ENCODE measurements at places on chromosomes 4 and X. TPM values are rescaled to one million over a fixed set of nuclear protein-coding genes. Genes with fewer than 3 reads are reported as not detected.

- DNase-seq = no peak
These were observed 32.5 kb upstream of the MTMR8 start for GRCh38 chrX:64427787-64428186.

DNA sequence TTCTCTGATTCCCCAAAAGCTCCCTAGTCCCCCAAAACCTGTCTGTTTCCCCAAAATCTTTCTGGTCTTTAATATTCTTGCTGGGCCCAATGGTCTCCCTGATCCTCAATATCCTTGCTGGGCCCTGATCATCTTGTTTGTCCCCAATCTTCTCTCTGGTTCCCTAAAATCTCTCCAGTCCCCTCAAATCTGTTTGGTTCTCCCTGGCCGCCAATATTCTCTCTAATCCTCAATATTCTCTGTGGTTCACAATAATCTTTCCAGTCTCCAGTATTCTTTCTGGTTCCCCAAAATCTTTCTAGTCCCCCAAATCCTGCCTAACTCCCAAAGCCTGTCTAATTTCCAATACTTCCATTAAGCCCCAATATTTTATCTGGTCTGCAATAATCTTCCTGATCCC, 18.5 kb downstream of the P2RY8 start:
- DNase-seq = no peak

GRCh38 chr4:80074069-80074468, 1.0 kb upstream of the ANTXR2 start:
- no peak for DNase-seq

DNA sequence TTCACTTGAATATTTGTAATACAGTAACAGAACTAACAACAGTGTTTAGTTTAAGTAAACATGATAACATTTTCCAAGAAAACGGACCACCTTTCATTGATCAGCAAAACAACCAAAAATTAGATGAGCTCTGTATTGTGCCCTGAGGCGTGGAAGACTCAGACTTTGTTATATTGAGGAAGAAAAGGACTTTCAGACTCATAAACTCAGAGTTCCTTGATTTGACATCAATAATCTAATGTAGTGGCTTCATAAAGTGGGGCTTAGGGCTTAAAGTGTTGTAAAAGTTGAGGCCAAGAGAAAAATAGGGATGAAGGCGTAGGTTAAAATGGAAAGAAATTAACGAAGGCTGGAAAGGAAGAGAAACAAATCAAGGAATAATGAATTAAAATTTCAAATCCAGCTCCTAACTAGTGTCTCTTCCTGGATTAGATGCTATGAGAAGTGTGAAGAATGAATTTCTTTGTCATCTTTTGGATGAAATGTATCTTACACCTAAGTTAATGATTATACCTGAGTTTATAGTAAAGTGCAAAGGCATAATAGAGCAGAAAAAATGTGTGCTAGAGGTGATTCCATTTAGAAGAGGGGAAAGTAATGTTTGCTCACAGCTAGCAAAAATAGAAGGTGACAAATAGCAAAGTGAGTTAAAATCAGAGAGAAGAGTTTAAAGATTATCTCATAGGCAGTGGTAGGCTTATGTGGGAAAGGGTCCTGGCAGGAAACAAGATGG, 19.8 kb upstream of the GLRA2 start:
- no peak for DNase-seq

GRCh38 chr4:72665171-72665968, 96.3 kb upstream of the ADAMTS3 start:
- no peak for DNase-seq

GRCh38 chrX:2343413-2343812, 157.4 kb downstream of the DHRSX start:
- no peak for DNase-seq

DNA sequence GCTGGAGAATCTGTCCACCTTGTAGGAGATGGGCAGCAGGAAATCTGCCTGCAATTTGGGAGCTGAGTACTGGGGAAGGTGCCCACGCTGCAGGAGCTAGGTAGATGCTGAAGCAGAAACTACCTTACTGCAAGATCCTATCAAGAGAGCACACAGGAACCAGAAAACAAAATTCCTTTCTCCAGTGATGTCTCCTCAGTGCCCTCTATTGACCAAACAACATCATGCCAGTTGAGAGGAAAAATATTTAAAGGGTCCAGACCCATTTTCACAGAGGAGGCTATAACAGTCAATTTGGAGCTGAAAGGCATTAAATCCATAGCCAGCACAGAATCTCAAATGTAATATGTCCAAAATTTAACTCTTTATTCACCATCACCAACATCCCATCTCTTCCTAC, 406.8 kb downstream of the SLITRK2 start:
- no peak for DNase-seq

- DNase-seq = peak; percentile 43
These were observed at the start of gene BEX5 for GRCh38 chrX:102155806-102156179. TSS of gene BEX5 (minus strand) at chrX:102155977. CDS start at chrX:102154265, 1,712 bp downstream.

DNA sequence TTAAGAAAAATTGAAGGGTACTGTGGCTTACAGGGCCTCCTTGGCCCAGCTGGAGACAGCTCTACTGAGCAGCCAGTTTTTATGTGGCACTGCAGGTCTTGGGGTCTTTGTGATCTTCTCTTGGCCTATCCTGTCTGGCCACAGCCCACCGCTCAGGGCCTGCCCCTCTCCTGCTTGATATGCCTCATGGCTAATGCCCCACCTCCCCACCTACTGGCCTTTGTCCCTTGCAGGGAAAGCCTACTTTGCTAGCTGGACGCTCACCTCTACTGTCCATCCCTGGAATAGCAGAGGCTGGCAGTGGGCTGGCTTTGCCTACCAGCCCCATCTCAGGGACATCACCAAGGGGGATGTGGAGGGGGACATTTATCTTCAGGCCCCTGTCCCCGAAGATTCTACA, 134.1 kb downstream of the PJA1 start:
- DNase-seq = no peak

- peak; percentile 41 for DNase-seq
These were observed 62.4 kb downstream of the TRAPPC11 start for GRCh38 chr4:183721207-183722081.

DNA sequence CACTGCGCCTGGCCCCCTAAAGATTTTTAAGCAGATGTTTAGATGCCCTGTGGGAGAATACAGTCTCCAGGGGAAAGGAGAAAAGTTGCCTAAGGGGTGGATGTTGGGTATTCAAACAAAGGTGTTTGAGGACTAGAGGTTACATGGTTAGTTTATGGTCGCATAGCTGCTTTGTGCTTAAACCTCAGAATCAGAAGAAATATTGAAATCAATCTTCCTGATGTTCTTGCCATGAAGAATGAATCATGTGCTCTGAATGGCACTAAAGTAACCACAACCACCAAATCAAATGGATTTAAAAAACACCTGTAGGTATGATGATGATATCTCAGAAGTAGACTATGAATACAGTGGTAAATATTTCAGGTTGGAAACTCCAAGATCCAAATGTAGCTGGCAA, 42.7 kb upstream of the TEX13A start:
- DNase-seq = no peak

DNA sequence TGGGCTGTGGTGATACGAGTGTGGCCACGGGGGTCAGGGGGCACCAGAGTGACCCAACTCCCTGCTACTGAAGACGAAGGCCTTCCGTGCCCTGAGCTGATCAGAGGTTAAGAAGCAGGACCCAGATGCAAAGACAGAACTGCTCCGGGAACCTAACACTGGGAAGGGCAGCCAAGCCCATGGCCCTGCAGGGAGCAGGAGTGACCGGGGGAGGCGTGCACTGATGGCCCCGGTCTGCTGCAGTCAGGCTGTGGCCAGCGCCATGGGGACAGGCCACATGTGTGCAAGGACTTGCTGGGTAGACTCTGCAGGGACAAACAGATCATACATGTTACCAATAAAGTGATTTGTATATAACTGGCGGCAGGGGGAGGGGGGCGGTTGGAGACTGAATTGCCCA, 74.6 kb downstream of the ACOX3 start:
- DNase-seq = no peak

GRCh38 chr4:25321703-25322102, 9.1 kb downstream of the ZCCHC4 start:
- no peak for DNase-seq

- DNase-seq = no peak
These were observed 1.2 kb upstream of the BLTP1 start for GRCh38 chr4:122150931-122151330.

DNA sequence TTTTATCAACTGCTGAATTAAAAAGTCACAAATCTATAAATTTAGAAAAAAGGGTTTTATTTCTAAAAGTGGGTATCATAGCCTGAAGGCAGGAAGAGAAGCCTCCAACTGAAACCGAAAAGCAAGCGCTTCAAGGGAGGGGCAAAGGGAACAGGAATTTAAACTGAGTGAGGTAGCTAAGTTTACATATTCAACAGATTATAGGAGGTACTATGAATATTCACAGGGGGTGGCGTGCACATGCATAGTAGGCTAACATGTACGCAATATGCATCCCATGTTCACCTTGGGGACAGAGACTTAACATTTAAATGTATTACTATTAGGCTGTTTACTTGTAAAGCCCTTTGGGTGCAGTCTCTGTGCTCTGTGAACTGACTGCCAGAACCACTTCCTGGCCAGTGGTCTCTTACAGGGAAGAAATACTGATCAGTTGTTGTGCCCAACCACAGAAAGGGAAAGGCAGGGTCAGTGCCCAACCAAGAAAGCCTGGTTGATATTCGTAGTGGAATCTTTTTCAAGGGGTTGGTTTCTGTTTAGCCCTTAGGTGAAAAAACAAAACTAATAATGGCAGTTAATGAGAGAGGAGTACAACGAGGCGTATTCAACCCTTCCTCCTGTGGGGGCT, 168.7 kb upstream of the GALNTL6 start:
- DNase-seq = peak; percentile 4

DNA sequence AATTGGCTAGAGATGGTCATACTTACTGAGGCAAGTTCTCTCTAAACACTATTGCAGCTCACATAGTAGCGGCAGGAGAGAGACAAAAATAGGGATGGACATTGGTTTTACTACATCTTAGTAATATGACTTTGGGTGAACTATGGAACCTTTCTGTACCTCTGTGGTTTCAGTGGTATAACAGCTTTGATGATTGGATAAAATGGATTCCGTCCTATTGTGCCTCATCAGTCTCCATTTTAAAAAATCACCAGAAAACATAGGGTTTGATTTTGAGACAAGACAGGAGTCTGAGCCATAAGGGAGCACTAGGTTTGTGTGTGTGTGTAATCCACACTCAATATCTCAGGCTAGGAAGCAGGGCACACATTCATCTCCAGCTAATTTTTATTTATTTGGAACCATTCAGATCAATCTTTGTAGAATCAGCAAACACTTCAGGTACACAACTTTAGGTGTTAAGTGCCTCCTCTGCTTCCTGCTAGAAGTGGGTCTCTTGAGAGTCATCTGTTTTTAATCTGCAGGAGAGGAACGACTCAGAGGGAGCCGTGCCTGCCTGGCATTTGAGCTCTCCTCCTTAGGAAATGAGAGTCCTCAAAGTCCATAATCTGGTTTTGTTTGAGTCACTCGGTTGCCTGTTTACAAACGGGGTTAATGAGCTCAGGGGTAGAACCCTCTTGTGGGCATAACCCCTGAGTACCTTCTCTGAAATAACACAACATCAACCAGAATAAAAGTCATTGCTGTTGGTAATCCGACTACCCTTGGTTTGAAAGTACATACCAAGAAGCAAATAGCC, 238.5 kb upstream of the BOD1L1 start:
- DNase-seq = no peak

GRCh38 chrX:112913807-112914206, 73.2 kb upstream of the AMOT start:
- DNase-seq = no peak

GRCh38 chrX:111914398-111915090, 38.6 kb downstream of the TRPC5OS start:
- no peak for DNase-seq

- peak; percentile 82 for DNase-seq
These were observed at the start of gene GNPDA2 for GRCh38 chr4:44726038-44726871. TSS of gene GNPDA2 (minus strand) at chr4:44726556. CDS start at chr4:44722207, 4,349 bp downstream.

DNA sequence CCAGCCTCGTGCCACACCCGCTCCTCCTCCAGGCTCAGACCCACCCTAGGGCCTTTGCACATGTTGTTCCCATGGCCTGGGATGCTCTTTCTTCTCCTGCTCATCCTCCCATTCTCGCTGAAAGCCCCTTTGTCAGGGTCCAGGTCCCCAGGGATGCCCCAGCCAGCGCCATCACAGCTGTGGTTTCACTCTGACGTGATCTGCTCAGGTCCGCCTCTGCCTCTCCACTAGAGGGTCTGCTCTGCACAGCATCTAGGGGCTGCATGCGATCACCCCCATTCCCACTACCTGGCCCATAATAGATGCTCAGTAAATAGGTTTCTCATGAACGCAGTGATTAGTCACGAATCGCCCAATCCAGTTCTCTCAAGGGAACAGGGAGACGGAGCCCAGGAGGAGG, 222.5 kb downstream of the AFAP1 start:
- no peak for DNase-seq

DNA sequence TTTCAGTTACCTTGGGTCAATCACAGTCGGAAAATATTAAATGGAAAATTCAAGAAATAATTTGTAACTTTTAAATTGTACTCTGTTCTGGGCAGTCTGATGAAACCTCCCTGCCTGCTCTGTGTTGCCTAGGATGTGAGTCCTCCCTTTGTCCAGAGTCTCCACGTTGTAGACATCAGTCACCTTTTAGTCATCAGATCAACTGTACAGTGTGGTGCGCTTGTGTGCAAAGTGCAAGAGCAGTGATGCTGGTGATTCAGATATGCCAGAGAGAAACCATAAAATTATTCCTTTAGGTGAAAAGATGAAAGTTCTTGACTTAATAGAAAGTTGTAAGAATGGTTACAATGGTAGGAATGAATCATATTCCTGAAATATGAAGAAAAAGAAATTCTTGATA, 1.4 kb downstream of the SPATA4 start:
- peak; percentile 67 for DNase-seq

DNA sequence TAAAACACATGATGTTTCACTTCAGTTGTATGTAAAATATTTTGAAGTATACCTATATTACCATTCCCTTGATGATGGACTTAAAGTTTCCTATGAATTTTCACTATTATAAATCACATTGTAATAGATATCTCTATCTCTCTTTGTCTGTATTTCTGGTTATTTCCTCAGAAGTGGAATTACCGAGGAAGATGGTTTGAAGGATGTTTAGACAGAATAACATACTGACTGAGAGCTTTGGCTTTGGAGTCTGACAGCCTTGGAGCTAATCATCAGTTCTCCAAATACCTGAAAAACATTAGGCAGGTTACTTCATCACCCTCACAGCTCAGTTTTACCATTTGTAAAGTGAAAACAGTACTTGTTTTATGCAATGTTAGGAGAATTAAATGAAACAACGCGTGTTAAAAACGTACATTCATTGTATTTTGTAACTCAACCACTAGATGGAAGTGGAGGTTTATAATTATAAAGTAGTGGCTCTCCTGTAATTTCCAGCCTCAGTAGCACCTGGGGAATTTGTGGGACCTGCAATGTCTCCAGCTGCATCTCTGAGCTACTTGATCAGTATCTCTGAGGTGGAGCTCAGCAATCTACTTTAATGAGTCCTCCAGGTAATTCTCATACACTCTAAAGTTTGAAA, 14.3 kb downstream of the JCHAIN start:
- DNase-seq = no peak

- DNase-seq = no peak
These were observed 272.3 kb upstream of the DIPK2B start for GRCh38 chrX:45472968-45473367.

The HPGD gene
- total RNA-seq = 6.0 TPM

The DOK7 gene
- total RNA-seq = not detected

The VCX2 gene
- not detected for total RNA-seq

The DMRTC1B gene
- total RNA-seq = not detected

The CCDC110 gene
- total RNA-seq = 0.18 TPM

The CTSO gene
- total RNA-seq = 4.7 TPM

The HSFX2 gene
- total RNA-seq = not detected

The CLGN gene
- total RNA-seq = 0.22 TPM

The DCLK2 gene
- total RNA-seq = not detected

The IL13RA2 gene
- not detected for total RNA-seq

The TMPRSS11A gene
- not detected for total RNA-seq

The CXCL3 gene
- not detected for total RNA-seq

The KCNIP4 gene
- not detected for total RNA-seq

The MAP9 gene
- 8.4 TPM for total RNA-seq
